Urinary bladder (tissue), 4 donors: ENCODE measurements at places on chromosomes 2 and 18. TPM values are rescaled to one million over a fixed set of nuclear protein-coding genes. Genes with fewer than 3 reads are reported as not detected.

LINC00305 gene
- not detected for total RNA-seq

SCN1A gene
- 0.32 TPM for total RNA-seq

FTCDNL1 gene
- 0.85 TPM for total RNA-seq

VIL1 gene
- total RNA-seq, result not detected

- DNase-seq, result no peak
Observed at GRCh38 chr2:170850251-170850650, 33.6 kb downstream of the GAD1 start.

GRCh38 chr2:27717070-27717795, 53.5 kb downstream of the SLC4A1AP start:
- DNase-seq, result no peak

GRCh38 chr2:239192975-239193374, 207.8 kb downstream of the HDAC4 start:
- DNase-seq, result no peak

DNA sequence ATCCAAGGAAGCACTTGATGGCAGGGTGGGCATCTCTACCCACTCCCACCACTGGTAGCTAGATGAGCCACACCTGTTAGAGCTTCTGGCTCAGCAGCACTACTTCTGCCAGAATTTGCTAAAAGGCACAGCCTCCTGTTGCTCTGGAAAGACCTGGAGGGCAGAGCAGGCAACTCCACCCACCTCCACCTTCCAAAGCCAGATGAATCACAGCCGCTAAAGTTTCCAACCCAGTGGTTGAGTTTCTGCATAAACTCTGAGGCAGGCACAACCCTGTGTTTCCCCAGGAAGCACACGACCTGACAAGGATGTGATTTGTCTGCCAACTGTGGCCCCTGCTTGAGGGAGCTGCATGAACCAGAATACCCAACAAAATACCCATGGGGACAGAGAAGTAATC, 111.6 kb upstream of the GCFC2 start:
- no peak for DNase-seq

GRCh38 chr18:23703987-23704384, 14.7 kb downstream of the LAMA3 start:
- DNase-seq, result no peak

- DNase-seq, result no peak
Observed at GRCh38 chr2:217836901-217837491, 165.8 kb downstream of the TNS1 start.

DNA sequence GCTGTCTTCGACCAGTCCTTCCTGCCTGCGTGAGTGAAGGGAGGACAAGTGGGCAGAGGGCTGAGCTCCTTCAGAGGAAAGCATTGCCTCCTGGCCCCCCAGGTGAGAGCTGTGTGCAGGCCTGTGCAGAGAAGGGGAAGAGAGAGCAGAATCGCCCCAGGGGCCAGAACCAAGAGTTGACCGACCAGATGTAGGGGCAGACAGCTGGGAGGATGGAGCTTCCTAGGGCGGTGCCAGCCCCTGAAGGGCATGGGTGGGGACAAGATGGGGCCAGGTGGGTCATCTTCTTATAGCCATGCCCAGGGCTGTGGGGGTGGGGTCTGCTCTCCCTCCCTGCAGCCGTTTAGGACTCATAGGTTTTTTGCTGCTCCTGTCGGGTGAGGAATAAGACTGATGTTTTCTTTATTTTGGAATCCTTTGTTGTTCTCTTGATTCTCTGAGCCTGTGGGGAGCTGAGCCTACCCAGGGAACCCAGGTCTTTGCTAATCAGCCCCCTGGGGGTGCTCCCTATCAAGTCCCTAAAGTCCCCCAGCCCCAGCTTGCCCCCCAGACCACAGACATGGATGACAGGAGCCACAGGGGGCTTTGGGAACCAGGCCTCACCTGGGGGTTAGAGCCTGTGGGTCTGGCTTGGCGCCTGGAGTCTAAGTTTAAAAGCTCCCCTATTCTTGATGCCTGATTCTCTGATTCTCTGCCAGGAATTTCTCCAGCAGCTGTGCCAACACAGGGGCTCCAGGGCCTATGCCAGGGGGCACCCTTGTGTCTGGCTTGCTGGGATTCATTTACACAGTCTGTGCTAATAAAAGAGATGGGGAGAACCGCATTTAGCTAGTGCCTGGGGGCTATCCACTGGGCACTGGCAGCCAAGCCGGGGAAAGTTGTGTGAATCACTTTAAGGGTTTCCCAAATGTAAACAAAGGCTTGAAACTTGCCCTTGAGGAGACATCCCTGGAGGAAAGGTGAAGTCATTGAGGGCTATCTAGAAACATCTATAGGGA, 9.3 kb upstream of the EFHD1 start:
- DNase-seq, result no peak
